Thyroid gland (tissue), 4 donors: ENCODE measurements at places on chromosomes 3 and 15. TPM values are rescaled to one million over a fixed set of nuclear protein-coding genes. Genes with fewer than 3 reads are reported as not detected.
A peak's percentile ranks its signal among the peaks of the same experiment; 100 is the strongest.

DNA sequence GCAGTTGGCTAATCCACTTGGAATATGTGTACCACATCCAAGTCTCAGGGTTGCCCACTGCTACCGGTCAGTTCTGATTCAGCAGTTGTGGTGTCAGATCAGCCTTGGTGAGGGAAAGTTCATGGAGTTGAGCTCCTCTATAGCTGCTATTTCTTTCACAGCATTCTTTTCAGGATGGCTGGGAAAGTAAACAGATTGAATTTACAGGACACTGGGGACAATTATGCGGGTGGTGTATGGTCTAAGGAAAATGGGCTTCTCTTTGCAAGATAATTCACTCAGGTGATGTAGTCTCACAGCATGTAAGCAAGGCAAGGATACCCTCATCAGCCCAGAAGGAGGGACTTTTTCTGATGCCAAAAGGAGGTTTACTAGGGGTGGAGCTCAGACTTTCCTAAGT is 249.9 kb downstream of the DOCK3 start:
- no peaks in the 10 kb centered on the region for H3K4me1 ChIP-seq
- DNase-seq, result no peak
- no peaks in the 10 kb centered on the region for H3K27me3 ChIP-seq
- no peak overlapping the region for H3K27ac ChIP-seq

DNA sequence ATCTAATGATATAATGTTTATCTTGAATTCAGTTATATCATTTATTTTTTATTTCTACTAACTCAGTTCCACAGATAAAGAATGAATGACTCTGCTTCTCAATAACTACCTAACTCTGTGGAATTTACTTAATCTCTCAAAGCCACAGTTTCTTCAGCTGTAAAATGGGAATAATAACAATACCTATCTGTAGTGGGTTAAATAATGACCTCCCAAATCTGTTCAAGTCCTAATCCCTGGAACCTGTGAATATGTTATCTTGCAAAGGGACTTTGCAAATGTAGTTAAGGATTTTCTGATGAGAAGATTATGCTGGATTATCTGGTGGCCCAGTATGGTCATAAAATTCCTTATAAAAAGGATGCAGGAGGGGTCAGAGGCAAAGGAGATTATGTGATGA is 61.7 kb downstream of the THRB start:
- no peak overlapping the region for H3K27ac ChIP-seq
- no peak for DNase-seq
- H3K4me1 ChIP-seq, result no peaks in the 10 kb centered on the region
- H3K36me3 ChIP-seq, result no peaks in the 10 kb centered on the region
- no peaks in the 10 kb centered on the region for H3K27me3 ChIP-seq
- no peak overlapping the region for H3K4me3 ChIP-seq

DNA sequence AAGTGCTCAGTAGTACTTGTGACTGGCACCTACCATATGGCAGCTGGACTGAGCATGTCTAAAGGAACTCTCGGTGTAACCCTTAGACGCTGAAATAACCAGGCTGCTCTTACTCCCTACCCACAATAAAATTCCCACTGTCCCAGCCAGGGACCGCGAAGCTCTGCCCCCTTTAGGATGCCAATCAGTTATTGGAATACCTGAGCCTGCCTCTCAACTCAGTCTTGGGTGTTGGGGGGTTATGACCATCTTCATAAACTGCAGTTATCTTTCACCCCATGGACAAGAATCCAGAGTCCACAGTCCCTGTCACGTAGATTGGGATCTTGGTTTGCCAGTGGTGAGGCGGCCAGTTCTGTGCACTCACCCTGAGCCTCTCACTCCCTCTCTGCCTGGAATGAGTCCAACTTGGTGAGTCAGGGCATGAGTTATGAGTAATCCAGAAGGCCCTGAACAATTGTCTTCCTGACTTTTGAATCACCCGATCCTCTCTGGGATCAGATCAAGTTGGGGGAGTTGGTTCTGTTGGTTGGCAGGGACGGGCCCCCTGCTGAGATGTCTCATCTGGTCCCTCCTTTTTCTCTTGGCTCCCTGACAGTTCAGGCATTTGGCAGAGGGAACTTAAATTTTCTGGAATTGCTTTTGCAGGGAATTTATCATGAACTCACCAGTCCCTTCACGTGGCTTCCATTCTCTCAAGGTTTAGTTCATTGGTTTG is 120.1 kb upstream of the UBE2E1 start:
- H3K27ac ChIP-seq, result no peak overlapping the region
- peaks cover 14% of the 10 kb centered on the region for H3K4me1 ChIP-seq
- peak; percentile 85 for DNase-seq
- H3K36me3 ChIP-seq, result no peaks in the 10 kb centered on the region
- H3K27me3 ChIP-seq, result no peaks in the 10 kb centered on the region
- H3K4me3 ChIP-seq, result no peak overlapping the region

- H3K27me3 ChIP-seq, result no peaks in the 10 kb centered on the region
- H3K4me1 ChIP-seq, result no peaks in the 10 kb centered on the region
- H3K36me3 ChIP-seq, result no peaks in the 10 kb centered on the region
- H3K4me3 ChIP-seq, result no peak overlapping the region
- DNase-seq, result no peak
- H3K27ac ChIP-seq, result no peak overlapping the region
Observed at GRCh38 chr15:39110746-39111145, 470.1 kb upstream of the THBS1 start.

DNA sequence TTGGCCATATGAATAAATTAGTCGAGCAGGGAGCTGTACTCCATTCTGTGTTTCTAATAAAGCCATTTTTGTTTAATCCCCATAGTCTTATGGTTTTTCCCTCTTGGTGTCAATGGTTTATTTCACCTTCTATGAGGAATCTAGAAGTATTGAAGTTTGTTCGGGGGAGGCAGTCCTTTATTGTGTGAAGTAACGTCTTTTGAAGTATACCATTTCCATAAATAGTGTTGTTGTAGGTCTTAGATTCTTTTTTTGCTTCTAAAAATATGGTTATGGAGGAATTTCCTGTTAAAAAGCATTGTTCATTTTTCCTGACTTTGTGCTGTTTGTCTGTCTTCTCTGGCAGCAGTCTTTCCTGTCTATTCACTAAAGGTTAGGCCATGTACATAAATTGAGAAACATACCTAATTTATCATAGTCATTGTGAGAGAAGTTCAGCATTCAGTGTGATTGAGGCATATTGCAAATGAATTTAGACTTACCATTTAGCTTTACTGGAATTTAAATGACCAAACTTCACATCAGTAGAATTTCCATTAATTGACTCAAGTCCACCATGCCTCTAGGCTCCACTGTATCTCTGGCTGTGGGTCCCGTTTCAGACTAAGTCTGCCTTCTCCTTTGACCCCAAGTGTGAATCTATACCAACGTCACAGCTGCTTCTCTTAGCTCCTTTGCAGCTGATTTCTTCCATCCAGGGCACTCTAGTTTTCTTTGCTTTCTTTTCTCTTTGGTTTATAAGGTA is 37.3 kb downstream of the YEATS2 start:
- no peak overlapping the region for H3K27ac ChIP-seq
- H3K36me3 ChIP-seq, result peaks cover 4% of the 10 kb centered on the region
- no peak overlapping the region for H3K4me3 ChIP-seq
- no peaks in the 10 kb centered on the region for H3K4me1 ChIP-seq
- DNase-seq, result no peak

- no peak overlapping the region for H3K4me3 ChIP-seq
- DNase-seq, result no peak
- H3K27me3 ChIP-seq, result no peaks in the 10 kb centered on the region
Observed at GRCh38 chr15:71125831-71126450, 10.7 kb downstream of the THSD4 start.

- no peaks in the 10 kb centered on the region for H3K36me3 ChIP-seq
- H3K4me3 ChIP-seq, result no peak overlapping the region
Observed at GRCh38 chr3:112327371-112327951, 5.5 kb upstream of the CD200 start.

GRCh38 chr3:35664460-35664919 is 25.2 kb downstream of the ARPP21 start:
- no peak overlapping the region for H3K4me3 ChIP-seq
- peaks cover 10% of the 10 kb centered on the region for H3K4me1 ChIP-seq
- H3K36me3 ChIP-seq, result no peaks in the 10 kb centered on the region
- no peaks in the 10 kb centered on the region for H3K27me3 ChIP-seq

DNA sequence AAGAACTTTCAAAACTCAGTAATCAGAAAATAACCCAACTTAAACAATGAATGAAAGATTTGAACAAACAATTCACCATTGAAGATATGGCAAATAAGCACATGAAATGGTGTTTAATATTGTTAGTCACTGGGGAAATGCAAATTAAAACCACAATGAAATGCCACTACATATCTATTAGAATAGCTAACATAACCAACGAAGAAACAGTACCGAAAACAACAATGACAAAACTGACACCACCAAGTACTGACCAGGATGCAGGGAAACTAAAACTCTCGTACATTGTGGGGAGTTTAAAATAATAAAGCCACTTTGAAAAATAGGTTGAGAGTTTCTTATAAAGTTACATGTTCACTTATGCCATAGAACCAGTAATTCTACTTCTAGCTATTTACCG is 69.1 kb downstream of the KBTBD8 start:
- no peaks in the 10 kb centered on the region for H3K36me3 ChIP-seq
- no peaks in the 10 kb centered on the region for H3K4me1 ChIP-seq
- H3K27me3 ChIP-seq, result no peaks in the 10 kb centered on the region
- DNase-seq, result no peak
- H3K4me3 ChIP-seq, result no peak overlapping the region

GRCh38 chr3:127767126-127767525 is 55.2 kb downstream of the MGLL start:
- H3K27ac ChIP-seq, result no peak overlapping the region
- no peak for DNase-seq
- H3K36me3 ChIP-seq, result no peaks in the 10 kb centered on the region
- H3K27me3 ChIP-seq, result no peaks in the 10 kb centered on the region
- H3K4me1 ChIP-seq, result peaks cover 13% of the 10 kb centered on the region

Gene AGTR1
- total RNA-seq, result 11.0 TPM
